ENCODE measurements at places on chromosomes 12 and 14.

- DNase-seq, result no peak
These were observed 96.2 kb downstream of the MON2 start for GRCh38 chr12:62562846-62563245.

DNA sequence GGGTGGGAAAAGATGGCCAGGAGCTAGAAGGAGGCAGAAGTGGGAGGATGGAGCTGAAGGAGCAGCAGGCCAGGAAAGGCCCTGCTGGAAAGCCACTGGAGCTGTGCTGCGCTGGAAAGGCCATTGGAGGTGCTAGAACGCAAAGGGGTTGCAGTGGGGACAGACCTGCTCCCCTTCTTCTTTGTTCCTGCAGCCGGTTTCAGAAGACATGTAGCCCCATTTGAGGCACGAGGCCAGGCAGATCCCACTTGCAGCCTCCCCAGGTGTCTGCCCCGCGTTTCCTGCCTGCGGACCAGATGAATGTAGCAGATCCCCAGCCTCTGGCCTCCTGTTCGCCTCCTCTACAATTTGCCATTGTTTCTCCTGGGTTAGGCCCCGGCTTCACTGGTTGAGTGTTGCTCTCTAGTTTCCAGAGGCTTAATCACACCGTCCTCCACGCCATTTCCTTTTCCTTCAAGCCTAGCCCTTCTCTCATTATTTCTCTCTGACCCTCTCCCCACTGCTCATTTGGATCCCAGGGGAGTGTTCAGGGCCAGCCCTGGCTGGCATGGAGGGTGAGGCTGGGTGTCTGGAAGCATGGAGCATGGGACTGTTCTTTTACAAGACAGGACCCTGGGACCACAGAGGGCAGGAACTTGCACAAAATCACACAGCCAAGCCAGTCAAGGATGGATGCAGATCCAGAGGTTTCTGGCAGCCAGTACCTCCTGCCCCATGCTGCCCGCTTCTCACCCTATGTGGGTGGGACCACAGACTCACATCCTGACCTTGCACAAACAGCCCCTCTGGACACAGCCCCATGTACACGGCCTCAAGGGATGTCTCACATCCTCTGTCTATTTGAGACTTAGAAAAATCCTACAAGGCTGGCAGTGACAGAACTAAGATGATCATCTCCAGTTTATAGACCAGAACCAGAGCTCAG, 2.3 kb upstream of the GPR162 start:
- no peak for DNase-seq

DNA sequence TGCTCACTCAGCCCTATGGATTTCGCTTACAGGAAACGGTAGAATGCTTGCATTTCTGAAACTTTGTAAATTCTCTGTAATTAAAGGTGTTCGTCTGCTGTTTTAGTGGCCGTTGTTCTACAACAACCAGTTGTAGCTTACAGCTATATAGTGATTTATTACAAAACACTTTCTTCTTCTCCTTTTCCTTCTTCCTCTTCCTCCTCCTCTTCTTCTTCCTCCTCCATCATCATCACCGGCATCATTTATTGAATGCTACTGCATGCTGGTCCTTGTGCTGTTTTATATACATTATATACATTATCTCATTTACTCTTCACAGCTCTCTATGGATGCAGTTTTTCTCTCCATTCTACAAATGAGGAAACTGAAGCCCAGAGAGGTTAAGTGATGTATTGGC, 6.4 kb downstream of the ETV6 start:
- peak; percentile 48 for DNase-seq

- DNase-seq, result no peak
These were observed 36.5 kb downstream of the FBXO33 start for GRCh38 chr14:39395555-39396254.

DNA sequence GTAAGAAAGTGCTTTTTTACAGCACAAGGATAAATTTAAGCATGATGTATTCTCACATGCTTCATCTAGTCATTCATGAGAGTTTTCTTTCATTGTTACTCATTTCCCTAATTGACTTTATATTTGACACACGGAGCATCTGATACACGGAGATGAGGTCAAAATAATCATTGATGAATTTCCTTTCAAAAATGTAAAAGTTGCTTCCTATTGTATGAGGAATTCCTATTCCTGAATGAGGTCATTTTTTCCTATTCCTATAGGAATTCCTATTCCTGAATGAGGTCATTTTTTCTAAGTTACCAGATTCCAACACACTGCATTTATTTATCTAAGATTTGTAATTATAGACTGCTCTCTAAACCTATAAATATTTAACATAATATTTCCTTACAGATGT, 316.7 kb upstream of the KITLG start:
- no peak for DNase-seq

GRCh38 chr12:75661908-75662307, 150.5 kb upstream of the KRR1 start:
- no peak for DNase-seq

DNA sequence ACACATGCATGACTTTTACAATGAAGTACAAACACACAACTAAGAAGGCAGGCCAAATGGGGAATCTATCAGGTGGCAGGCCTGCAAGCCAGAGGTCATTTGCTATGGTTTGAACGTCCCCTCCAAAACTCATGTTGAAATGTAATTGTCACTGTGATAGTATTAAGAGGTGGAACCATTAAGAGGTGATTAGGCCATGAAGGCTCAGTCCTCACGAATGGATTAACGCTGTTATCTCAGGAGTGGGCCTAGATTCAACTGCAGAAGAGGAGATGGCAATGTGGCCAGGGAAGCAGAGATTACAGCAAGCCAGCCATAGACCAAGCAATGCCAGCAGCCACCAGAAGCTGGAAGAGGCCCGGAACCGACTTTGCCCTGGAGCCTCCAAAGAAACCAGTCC, 13.5 kb upstream of the ACTR6 start:
- no peak for DNase-seq

- no peak for DNase-seq
These were observed 173.5 kb upstream of the SFSWAP start for GRCh38 chr12:131537267-131537958.

GRCh38 chr12:95218150-95219133, 835 bp downstream of the VEZT start:
- DNase-seq, result peak; percentile 42

GRCh38 chr14:53828820-53829219, 127.8 kb downstream of the BMP4 start:
- DNase-seq, result no peak

All from inflammatory macrophage (primary cell).